ENCODE measurements at places on chromosomes 1 and 21. TPM values are rescaled to one million over a fixed set of nuclear protein-coding genes. Genes with fewer than 3 reads are reported as not detected.

CELA2A gene
- not detected for total RNA-seq

PKP1 gene
- 13.6 TPM for total RNA-seq

PIK3CD gene
- total RNA-seq, result 4.7 TPM

TEX38 gene
- not detected for total RNA-seq

SLC30A1 gene
- 43.7 TPM for total RNA-seq

UBE2U gene
- not detected for total RNA-seq

HFM1 gene
- total RNA-seq, result 1.8 TPM

KAZN gene
- total RNA-seq, result 12.1 TPM

KCNK2 gene
- total RNA-seq, result 0.33 TPM

CFH gene
- total RNA-seq, result 434 TPM

PPIAL4G gene
- total RNA-seq, result not detected

NUP210L gene
- total RNA-seq, result 0.22 TPM

CLCA1 gene
- total RNA-seq, result 0.57 TPM

VWA5B1 gene
- not detected for total RNA-seq

EXO1 gene
- 0.68 TPM for total RNA-seq

C1orf94 gene
- total RNA-seq, result not detected

AGMAT gene
- total RNA-seq, result not detected

GBP5 gene
- total RNA-seq, result 6.2 TPM

HEYL gene
- 1.2 TPM for total RNA-seq

ASTN1 gene
- total RNA-seq, result not detected

TCEA3 gene
- total RNA-seq, result 10.8 TPM

KLF17 gene
- not detected for total RNA-seq

DNASE2B gene
- not detected for total RNA-seq

LCK gene
- total RNA-seq, result 0.38 TPM

CRYBG2 gene
- total RNA-seq, result not detected

CLDN17 gene
- total RNA-seq, result not detected

UROD gene
- 55.8 TPM for total RNA-seq

C1orf141 gene
- not detected for total RNA-seq

TMEM240 gene
- 3.2 TPM for total RNA-seq

LRRC53 gene
- not detected for total RNA-seq

FALEC gene
- total RNA-seq, result not detected

C1orf87 gene
- total RNA-seq, result not detected

RXFP4 gene
- total RNA-seq, result not detected

IL12RB2 gene
- total RNA-seq, result 3.3 TPM

ADIPOR1 gene
- 124 TPM for total RNA-seq

MX2 gene
- total RNA-seq, result 16.4 TPM

C8B gene
- total RNA-seq, result not detected

SPATA17 gene
- 1.5 TPM for total RNA-seq

KDM5B gene
- 47.8 TPM for total RNA-seq

LENEP gene
- total RNA-seq, result not detected
